ENCODE measurements at places on chromosomes 6 and 20.

DNA sequence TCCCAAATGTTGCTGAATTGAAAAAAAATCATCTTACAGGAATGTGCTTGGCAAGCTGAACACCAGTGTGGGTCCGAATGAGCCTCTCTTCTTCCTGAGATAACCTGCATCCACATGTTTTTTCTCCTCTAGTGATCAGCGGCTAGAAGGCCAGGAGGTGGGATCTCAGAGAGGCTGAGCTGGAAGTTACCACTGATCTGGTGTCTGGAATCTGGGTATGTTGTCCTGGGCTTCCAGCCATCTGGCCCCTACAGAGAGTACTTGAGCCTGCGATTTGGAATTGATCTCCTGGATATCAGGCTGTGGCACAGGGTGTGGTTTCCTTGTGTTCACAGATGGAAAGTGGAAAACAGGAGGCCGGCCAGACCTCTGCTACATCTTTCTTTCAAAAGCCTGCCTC, 35.9 kb downstream of the SULF2 start:
- DNase-seq, result no peak

DNA sequence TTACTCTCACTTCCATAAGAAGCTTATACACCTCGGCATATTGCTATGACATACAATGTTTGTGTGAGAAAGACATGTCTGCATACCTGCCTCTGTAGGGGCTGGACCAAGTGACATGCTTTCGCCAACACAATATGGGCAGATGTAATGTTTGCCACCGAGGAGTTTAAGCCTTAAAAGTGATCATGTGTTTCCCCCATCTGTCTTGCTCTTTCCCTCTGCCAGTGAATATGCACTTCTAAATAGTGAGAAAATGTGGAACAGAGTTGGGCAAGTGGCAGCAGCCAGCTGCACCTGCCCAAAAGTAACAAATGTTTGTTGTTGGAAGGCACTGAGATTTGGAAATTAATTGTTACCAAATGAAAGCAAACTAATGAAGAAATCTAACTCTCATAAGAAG, 274.8 kb upstream of the BTBD3 start:
- no peak for DNase-seq

DNA sequence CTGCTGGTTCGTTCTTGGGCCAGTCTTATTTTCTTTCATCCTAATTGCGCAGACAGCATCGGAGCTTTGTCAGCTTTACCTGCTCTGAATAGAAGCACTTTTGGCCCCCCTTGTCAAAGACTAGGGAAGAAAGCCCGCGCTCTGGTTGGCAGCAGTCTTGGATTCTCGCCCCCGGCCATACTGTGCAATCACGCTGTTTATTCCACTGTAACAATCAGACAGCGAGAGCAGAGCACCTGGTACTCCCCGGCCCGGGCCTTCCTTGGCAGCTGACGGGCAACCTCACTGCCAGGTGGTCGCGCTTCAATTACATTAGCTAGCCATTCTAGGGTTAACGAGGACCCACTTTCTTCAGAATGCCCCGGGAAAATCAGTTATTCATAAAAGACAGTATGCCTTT, 72.6 kb downstream of the INSM1 start:
- DNase-seq, result peak; percentile 70

DNA sequence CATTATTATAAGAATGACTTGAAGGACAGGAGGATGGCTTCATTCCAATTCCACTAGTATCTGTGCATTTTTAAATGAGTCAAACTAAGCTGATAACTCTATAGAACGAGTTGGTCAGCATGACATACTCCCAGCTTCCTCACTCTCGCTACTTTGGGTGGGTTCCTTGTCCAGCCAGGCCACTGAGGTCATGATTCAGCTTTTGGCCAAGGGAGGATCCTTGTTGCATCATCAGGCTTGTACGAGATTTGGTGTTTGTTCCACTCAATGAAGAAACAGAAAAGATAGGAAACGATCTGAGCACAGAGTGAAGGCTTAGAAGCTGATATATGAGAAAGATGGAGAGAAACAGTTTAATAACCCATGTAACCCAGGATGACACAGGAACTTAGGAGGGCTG, 19.8 kb downstream of the NEDD9 start:
- DNase-seq, result no peak

DNA sequence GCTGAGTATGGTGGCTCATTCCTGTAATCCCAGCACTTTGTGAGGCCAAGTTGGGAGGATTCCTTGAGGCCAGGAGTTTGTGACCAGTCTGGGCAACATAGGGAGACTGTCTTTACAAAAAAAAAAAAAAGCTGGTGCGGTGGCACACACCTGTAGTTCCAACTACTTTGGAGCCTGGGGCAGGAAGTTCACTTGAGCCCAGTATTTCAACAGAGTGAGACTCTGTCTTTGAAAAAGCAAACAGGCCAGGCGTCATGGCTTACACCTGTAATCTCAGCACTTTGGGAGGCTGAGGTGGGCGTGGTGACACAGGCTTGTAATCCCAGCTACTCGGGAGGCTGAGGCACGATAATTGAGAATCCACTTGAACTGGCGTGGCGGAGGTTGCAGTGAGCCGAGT, 28.7 kb downstream of the MYBL2 start:
- no peak for DNase-seq

DNA sequence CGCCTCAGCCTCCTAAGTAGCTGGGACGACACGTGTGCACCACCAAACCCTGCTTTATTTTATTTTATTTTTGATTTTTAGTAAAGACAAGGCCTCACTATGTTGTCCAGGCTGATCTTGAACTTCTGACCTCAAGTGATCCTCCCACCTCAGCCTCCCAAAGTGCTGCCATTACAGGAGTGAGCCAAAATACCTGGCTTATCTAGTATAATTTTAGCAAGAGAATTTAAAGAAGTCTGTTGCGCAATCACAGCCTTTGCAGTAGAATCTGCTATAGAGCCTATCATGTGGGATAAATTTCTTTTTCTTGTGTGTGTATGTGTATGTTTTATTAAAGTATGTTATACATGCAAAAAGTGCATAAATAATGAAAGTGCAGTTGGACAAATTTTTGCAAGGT, 92.1 kb upstream of the ANKEF1 start:
- DNase-seq, result no peak

GRCh38 chr6:153563001-153563400, 431.9 kb upstream of the RGS17 start:
- DNase-seq, result no peak

- DNase-seq, result no peak
Measured at GRCh38 chr6:107817784-107818183, 6.3 kb downstream of the SCML4 start.

DNA sequence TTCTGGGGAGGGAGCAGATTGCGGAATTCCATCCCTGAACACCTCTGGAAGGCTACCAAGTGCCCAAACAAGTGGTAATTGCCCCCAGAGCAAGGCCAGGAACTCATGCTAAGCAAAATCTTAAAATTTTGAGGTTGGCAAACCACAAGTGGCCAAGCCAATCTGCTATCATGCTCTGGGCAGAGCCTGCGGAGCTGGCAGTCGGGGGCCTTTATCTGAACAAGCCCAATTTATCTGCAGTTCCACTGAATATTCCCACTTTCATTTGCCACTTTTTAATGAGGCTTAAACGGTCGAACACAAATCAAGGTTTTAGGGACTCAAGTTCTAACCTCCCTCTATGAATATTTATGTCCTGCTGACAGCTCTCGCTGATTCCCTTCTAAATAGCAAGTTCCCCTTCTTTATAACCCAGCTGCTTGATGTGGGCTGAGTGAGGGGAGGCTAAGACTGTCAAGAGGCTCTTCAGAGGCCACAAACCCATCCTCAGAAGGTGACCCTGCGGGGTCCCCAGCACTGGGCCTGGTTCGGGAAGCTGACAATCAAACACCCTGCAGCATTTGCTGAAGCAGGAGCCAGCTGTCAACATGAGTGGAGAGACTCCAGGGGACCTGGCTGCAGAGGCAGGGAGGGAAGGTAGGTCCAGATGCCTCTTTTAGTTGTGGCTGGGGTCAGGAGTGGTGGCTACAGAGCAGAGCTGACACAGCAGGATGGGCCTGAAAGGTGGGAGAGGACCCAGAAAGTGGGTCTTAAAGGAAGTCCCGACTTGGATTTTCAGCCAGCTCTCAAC, 11.9 kb downstream of the CCDC167 start:
- DNase-seq, result no peak

DNA sequence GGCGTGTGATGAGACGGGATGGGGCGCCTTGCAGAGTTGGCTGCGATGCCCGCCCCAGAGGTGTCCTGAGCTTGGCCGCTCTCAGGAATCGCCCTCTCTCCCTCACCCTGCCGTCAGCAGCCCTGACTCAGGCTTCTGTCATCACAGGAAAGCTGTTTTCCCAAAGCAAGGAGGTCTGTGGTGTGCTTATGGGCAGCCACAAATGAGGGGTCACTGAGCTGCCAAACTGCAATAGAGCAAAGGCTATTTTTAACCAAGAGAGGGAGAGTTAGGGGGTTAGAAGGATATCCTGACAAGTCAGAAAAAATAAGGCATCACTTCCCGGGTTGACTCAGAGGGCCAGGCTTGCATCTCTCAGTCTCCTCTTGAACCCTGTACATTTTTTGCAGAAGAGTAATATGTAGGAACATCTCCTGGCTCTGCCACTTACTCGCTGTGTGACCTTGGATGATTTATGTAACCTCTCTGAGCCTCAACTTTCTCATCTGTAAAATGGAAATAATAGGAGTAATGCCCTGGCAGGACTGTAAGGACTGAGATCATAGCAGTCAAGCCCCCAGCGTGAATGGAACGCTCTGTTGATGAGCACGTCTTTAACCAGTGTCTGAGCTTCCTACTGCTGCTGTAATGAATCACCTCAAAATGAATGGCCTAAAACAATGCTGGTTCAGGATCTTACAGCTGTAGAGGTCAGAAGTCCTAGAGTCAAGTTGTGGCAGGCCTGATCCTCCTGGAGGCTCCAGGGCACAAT, 181.9 kb downstream of the NFATC2 start:
- DNase-seq, result no peak

DNA sequence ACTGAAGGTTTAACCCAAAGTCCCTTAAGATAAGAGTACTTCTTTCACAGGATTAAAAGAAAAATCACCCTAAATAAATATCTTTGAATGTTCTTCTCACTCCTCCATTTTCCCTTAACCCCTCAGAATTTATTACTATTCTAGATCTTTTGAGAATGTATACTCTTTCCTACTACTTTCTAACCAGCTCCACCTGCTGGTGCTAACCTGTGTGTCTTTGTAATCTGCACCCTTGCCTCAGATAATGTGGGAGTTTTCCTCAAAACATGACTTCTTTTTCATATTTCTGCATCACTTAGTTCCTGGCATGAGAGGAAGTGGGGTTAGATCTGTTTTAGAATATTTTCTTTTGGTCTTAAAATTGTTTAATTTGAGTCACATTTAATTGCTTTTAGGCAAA, 394.2 kb downstream of the BMP2 start:
- DNase-seq, result peak; percentile 50

- DNase-seq, result peak; percentile 69
Measured at GRCh38 chr6:148001844-148002642, 340.6 kb upstream of the SASH1 start.

DNA sequence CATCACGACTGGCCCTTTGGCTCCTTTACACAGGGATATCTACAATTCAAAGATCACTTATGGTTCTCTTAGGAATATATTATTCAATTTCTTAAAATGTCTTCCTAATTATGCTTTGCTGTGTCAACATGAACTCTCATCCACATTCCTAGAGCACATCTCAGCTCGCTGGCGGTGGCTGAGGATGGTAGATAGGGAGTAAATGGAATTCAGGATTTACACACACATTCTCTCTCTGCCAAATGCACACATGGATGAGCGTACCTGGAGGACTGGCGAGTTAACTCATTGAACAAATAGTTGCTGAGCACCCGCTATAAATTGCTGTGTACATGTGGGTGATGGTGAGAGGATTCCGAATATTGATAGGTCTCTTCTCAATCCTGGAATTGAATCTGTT, 4.8 kb upstream of the MRPS10 start:
- DNase-seq, result no peak

- no peak for DNase-seq
Measured at GRCh38 chr6:4848382-4849068, 72.3 kb downstream of the CDYL start.

DNA sequence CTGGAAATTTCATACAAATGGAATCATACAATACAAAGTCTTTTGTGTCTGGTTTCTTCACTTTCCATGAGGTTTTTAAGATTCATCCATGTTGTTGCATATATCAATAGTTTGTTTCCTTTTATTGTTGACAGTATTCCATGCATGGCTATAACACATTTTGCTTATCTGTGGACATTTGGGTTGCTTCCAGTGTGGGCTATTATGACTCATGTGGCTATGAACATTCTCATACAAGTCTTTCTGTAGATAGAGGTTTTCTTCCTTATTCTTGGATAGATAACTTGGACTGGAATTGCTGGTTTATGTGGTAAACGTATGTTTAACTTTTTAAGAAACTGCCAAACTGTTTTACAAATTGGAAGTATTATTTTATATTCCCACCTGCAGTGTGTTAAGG, 30.0 kb upstream of the KIF6 start:
- DNase-seq, result no peak

DNA sequence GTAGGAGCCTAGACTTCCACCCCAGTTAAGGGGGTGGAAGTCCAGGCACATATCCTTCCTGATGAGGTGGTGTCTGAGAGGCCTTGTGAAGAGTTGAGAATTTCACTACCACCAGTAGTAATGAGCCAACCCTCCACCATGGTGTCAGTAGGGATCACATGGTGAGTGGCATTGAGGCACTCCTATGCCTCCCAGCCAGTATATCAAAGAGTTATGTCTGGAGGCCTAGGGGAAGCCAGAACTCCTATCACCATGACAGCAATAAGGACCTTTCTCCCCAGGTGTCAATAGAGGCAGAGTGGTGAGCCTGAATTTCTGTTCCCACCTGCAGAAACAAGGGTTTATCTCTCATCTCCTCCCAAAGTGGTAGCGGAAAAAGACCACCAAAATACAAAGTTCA, 106.6 kb upstream of the ADTRP start:
- DNase-seq, result no peak

DNA sequence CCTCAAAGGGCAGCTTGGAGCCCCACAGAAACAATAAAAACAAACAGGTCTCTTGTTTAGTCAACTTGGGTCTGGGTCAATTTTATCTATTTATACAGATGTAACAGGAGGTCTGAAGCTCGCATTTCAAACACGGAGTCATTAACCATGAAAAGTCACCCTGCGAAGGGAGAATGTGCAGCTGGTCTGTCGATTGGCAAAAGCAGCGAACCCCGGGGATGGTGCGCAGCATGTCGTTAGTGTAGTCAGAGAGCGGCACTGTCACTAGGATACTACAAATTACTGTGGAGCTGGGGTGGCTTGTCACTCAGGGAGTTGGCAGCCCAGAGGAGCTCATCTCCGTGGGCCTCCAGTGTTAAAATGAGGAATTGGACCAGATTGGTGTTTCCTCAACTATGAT, 190.4 kb upstream of the ARG1 start:
- no peak for DNase-seq

Data from NCI-H526 (cell line).